ENCODE measurements at places on chromosomes 16 and 17.
A peak's percentile ranks its signal among the peaks of the same experiment; 100 is the strongest.

GRCh38 chr17:57943140-57943539 is 12.1 kb downstream of the CUEDC1 start:
- no peak for DNase-seq

- DNase-seq, result no peak
These were observed 3.0 kb downstream of the EVPLL start for GRCh38 chr17:18380471-18381157.

- DNase-seq, result peak; percentile 5
These were observed 482.6 kb downstream of the NPIPA7 start for GRCh38 chr16:16861546-16861945.

GRCh38 chr17:15467592-15467991 is at the start of gene CDRT4:
Gene CDRT4, minus strand, starts transcription at chr17:15467621. Its CDS starts 27,383 bp downstream, at chr17:15440238.
- DNase-seq, result no peak

DNA sequence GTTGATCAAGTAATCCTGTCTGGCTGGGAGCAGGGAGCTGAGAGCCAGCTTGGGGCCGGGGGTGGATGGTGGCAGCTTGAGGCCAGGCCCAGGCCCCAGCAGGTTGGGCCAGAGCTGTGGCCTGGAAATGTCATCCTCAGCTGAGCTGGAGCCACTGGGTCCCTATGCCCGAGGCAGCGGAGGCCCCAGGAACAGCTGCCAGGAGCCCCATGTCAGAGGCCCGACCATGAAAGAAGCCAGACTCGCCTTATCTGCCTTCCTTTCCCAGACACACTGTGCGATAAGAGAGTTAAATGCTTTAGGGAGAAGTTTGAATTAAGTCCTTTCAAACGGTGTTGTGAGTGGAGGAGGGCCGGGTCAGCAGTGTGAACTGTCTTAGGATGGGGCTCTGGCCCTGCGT is 3.5 kb downstream of the SMTNL2 start:
- DNase-seq, result no peak

GRCh38 chr16:8686031-8686621 is 11.7 kb downstream of the ABAT start:
- no peak for DNase-seq

DNA sequence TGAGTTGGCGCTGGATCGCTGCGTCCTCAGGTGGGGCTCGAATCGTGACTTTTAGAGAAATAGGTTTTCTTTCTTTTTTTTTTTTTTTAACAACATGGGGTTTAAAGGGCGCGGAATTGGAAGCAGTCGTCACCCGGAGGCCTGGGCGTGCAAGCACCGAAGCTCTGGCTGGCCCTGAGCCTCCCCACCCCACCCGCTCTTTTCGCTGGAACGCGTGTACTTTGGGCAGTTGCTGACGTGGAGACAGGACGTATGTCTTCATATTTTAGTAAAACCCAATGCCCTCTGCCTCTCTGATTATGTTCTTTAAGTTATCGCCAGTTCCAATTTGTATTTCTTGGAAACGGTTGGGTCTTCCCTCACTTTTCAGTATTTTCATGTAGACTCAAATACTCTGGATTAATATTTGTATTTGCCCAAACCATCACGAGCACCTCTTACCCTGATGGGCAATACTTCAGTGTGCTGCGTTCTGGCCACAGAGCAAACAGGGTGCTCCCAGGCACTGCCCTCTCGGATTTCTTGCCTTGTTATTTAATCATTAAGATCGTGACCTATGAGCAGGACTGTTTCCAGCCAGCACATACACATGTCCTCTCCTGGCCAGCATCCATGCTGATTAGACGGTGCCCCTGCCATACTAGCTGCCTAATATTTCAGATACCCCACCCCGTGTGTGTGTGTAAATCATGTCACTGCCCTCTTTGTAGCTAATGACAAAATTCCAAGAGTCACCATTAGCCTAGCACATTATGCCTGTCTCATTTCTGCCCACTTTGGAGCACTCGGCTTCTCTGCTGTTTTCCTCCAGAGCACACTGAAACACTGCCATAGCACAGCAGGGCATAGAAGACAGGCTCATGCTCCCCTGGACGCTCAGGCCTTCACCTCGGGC is 805 bp upstream of the C16orf95 start:
- no peak for DNase-seq

DNA sequence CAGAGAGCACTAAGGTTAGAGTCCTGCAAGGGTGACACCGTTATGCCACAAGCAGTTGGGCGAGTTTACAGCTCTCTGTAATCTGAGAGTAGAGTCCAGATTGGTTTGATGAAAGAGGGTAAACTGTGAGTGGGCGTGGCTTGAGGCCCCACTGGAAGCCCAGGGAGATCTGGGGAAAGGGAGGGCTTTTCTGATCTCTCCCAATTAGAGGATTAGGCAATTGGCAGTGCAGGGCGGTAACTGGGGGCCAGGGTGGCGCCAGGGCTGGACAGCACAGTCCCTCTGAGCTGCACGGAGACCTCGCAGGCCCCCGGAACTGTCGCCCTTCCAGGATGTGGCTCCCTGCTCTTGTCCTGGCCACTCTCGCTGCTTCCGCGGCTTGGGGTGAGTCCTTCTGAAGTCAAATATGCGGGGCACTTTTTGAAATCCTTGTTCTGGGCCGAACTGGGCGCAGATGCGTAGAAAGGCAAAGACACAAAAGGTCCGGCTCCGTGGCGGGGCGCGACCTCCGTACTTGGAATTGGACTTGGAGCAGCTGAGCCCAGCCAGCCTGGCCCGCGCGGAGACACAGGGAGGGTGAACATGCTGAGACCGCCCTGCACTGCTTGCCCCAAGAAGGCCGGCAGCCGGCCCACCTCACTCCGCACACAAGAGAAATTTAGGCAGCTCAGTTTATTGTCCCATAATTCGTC is 72.4 kb downstream of the CES1 start:
- DNase-seq, result no peak

DNA sequence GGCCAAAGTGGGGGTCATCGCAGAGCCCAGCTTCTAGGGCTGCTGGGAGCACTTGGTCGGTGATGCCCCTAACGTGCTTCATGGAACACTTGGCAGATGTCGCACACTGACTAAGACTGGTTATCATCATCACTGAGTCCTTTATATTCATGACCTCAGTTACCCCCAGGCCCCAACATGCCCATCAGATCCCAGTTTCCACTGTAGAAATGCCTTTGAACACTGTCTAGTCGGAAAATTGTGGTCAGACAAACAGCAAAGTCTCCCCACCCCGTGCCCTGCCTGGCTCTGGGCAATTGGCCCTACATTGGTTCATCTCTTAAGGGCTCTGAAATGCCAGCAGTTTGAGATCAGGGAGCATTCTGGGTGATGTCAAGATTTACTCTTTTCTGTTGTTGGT is 51.3 kb downstream of the NKD1 start:
- DNase-seq, result no peak

GRCh38 chr17:77466140-77466539 is 325.4 kb downstream of the SEC14L1 start:
- no peak for DNase-seq
